Activated CD4-positive, alpha-beta T cell treated with anti-CD3 and anti-CD28 coated beads, Interleukin-2, Interleukin-4, amounts not matched to agents 100 ng/mL and 50 ng/mL, durations not matched to agents 16 hours and 8 hours (primary cell): ENCODE measurements at places on chromosomes 11 and 22.

GRCh38 chr11:9089636-9090035 lies 1.8 kb downstream of the SCUBE2 start:
- DNase-seq, result no peak

DNA sequence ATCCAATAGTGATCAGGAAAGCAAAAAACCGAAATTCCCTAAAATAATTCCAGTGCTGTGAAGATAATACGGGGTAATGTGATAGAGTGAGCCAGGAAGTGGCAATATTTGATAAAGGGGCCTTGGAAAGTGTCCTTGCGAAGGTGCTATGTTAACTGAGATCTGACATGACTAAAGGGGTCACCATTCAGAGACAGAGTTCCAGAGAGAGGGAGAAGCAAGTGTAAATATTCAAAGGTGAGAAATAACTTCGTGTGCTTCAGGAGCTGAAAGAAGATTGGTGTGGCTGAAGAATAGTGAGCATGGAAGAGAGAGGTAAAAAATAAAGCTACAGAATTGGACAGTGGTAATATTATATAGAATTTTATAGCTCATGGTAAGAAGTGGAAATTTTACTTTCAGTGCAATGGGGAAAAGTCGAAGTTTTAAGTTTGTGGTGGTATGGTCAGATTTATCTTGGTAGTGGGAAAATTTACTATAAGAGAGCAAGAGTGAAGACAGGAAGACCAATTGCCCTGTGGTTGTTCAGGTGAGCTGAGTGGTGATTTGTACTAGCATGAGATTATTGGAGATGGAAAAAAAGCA lies 164.5 kb downstream of the JRKL start:
- DNase-seq, result no peak

DNA sequence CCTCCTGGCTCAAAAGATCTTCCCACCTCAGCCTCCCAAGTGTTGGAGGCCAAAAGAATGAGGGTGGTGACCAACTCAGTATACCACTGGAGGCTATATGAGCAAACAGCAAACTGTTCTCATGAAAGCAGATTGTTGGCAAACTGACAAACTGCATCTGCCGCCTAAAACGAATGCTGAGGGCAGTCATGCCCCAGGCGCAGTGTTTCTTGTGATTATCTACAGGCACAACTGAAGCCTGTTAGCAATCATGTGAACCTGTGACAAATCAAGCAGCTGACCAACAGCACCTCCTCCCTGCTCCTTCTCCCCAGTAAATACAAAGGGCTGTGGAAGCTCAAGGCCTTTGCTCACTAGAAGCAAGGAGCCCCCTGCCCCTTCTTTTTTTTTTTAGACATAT lies 47.8 kb downstream of the BTBD10 start:
- DNase-seq, result no peak

GRCh38 chr22:39990686-39991085 lies 4.1 kb upstream of the FAM83F start:
- no peak for DNase-seq

DNA sequence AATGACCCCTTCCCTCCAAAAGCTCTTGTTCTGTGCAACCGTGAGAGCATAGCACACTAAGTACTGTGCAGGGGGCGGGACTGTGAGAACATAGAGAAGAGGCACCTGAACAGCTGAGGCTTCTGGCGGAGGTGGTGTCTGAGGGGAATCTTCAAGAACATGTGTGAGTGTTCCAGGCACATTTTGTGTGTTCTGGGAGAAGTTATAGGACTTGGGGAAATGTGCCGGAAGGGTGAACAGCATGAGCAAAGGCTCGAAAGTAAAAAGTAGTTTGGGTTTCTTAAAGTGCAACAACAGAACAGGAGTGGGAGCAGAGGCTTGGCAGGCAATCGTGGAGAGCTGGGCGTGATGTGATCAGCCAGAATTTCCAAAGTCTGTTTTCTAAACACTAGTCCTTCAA lies 12.4 kb upstream of the SYN3 start:
- no peak for DNase-seq

GRCh38 chr11:131924001-131924400 lies 553.6 kb downstream of the NTM start:
- no peak for DNase-seq

GRCh38 chr22:50696799-50697561 lies 24.4 kb downstream of the SHANK3 start:
- no peak for DNase-seq

GRCh38 chr11:47109051-47109726 lies 67.5 kb downstream of the ARFGAP2 start:
- no peak for DNase-seq

DNA sequence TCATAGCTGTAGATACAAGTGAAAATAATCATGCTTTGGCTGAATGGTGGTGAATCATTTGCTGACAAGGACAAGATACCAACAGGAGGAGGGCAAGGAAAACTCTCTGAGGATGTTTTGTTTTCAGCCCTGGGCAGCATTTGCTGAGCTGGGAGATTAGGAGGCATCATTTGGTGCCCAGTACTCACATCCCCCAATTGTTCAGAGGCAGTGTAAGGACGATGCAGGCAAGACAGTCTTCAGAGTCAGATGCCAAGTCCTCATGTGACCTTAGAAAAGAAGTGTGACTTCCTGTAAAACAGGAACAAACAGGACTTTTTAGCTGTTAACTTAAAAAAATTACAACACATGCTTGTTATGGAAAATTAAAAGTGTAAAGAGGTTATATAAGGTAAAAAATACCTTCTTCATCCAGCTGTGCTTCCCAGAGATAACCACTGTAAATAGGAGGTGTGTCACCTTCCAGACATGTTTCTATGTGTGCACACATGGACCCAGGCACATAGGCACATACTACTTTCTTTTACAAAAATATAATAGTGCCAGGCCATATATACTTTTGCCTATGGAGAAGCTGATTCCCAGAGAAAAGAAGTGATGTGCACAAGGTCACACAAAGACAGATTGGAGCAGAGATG lies 18.0 kb downstream of the CNTF start:
- no peak for DNase-seq

DNA sequence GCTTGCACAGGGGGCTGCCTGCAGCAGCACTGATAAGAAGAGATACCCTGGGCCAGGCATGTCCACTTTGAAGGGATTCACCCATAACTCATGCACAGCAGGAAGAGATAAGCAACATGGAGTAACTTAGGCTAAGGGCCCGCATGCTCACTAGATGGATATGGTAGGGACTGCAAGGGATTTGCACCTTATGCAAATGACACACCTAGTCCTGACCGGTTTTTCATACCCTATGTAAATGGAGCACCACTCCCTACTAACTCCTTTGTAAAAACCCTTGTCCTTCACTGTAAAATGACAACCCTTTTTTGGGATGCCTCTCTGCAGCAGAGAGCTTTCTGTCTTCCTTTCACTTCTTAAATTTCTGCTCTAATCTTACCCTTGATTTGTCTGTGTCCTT lies 658.9 kb upstream of the CCDC179 start:
- no peak for DNase-seq

DNA sequence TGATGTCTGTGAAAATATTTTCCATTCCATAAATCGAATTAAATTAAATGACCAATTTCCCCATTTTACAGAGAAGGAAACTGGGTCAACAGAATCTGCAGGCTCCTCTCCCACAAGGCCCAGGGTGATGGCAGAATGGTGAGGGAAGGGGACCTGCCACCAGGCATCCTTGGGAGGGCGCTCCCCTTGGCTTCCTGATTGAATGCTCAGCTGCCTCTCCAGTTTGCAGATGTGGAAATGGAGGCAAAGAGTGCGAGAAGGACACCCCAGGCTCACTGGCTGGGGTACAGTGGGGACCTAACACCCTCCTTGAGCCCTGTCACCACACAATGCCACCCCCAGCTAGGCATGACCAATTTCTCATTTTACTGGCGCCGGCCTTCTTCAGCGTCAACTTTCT lies 28.5 kb upstream of the CSNK1E start:
- no peak for DNase-seq

GRCh38 chr11:73429121-73429750 lies 53.0 kb downstream of the RELT start:
- no peak for DNase-seq

- no peak for DNase-seq
These were observed 740.5 kb upstream of the API5 start for GRCh38 chr11:42571131-42571877.
